Mesothelial cell of epicardium (in vitro differentiated cells): ENCODE measurements at places on chromosomes 11 and 22. TPM values are rescaled to one million over a fixed set of nuclear protein-coding genes. Genes with fewer than 3 reads are reported as not detected.

The RIBC2 gene
- 2.0 to 2.5 TPM (median 2.1 TPM) in 3 replicates for total RNA-seq

The CD3D gene
- not detected in 3 replicates for total RNA-seq

The SCGB1C1 gene
- total RNA-seq: not detected in 3 replicates

The HEPHL1 gene
- not detected in 3 replicates for total RNA-seq

The MPEG1 gene
- total RNA-seq: not detected in 3 replicates

The NPTXR gene
- total RNA-seq: 9.6 to 10.3 TPM (median 10.1 TPM) in 3 replicates

The DEPDC7 gene
- total RNA-seq: 4.7 to 5.2 TPM (median 5.1 TPM) in 3 replicates

DNA sequence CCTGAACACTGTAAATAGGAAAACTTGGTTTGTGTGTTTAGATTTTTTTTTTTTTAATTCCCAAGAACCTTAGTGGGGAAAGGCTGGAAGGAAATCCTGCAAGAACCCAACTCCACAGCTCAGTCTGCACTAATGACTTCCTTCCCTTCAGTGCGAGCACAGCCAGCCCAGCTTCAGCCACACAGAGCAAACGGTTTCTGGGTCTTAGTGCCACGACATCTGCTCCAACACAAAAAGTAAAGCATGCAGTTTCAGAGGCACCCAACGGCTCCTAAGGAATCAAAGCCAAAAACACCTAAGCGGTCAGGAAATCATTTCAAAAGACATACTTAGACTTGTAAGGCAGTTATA, 236.1 kb downstream of the TTC28 start:
- no peaks in the 10 kb centered on the region for H3K27me3 ChIP-seq
- H3K27ac ChIP-seq: peak overlapping the region; percentile 93
- peaks cover 29% of the 10 kb centered on the region for H3K4me1 ChIP-seq
- no peaks in the 10 kb centered on the region for H3K36me3 ChIP-seq

DNA sequence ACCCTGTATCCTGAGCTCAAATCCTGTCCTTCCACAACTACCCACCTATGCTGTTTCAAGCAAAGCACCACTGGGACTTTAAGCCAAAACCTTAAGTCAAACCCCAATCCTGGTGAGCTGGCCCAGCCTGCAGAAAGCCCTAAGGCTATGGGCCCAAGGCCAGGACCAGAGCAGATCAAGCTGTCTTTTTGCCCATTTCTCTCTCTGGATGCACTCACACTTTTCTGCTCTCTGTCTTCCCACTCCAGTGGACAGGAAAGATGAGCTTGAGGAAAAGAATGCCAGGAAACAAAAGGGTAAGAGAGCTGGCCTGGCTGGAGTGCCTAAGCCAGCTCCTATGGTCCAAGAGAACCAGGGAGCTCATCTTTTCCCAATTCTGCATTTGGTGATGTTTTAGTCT, 284.3 kb upstream of the ISX start:
- peaks cover 12% of the 10 kb centered on the region for H3K36me3 ChIP-seq
- no peak overlapping the region for H3K27ac ChIP-seq
- H3K27me3 ChIP-seq: no peaks in the 10 kb centered on the region
- H3K4me3 ChIP-seq: no peak overlapping the region
- no peak for DNase-seq

DNA sequence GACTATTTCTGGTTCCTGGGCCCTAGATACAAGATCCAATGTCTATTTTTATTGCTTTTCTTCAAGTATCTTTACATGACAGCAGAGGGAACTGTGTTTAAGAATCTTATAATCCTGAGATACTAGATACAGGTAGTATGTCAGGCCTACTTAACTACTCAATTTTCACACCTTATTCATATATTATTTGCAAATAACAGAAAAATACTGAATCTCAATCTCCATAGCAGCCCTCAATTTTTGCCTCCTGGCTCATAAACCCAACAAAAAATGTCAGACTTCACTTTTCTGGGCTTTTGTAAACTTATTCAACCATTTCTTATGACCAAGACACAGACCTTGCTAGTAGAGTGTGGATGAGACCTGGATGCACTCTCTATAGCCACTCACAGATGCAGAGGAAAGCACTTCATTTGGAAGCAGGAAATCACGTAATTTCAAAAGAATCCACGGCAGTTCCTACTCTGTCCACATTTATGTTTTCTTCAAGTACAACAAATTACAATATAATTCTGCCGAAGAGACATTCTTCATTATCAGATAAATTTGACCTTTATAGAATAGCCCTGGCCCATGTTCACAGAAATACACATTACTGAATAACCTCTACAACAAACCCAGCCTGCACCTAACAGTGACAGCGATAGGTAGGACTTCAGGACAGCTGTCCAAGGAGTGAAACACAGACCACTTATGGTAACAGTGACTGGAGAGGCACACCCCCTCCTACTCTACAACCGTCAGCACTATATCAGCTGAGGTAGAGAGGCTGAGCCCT, 62.0 kb upstream of the YPEL1 start:
- H3K36me3 ChIP-seq: peaks cover 40% of the 10 kb centered on the region
- no peaks in the 10 kb centered on the region for H3K27me3 ChIP-seq
- no peaks in the 10 kb centered on the region for H3K4me1 ChIP-seq

DNA sequence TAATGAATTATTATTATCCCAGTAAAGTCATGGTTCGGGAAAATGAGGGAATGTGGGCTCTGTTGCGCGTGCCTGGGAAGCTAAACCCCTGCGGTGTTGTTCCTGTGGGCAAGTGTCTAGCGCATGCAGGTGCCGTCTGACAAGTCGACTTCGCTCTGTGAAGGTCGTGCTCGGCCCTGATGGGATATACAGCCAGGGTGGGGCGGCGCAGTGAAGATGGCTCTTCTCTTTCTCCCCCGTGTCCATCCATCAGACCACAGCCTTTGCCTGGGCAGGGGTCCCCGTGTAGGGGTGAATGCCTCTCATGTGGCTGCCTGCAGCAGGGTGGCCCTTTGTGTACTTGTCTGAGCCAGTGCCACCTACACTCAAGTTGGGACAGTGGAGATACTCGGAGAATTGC, 12.8 kb upstream of the TRMU start:
- H3K4me3 ChIP-seq: no peak overlapping the region
- H3K27me3 ChIP-seq: no peaks in the 10 kb centered on the region
- H3K36me3 ChIP-seq: peaks cover 22% of the 10 kb centered on the region
- H3K4me1 ChIP-seq: no peaks in the 10 kb centered on the region
- DNase-seq: no peak

- no peaks in the 10 kb centered on the region for H3K27me3 ChIP-seq
- H3K4me1 ChIP-seq: no peaks in the 10 kb centered on the region
- peaks cover 31% of the 10 kb centered on the region for H3K36me3 ChIP-seq
- H3K4me3 ChIP-seq: no peak overlapping the region
- no peak overlapping the region for H3K27ac ChIP-seq
- no peak for DNase-seq
Measured at GRCh38 chr11:46999217-46999616, 62.7 kb downstream of the CSTPP1 start.

DNA sequence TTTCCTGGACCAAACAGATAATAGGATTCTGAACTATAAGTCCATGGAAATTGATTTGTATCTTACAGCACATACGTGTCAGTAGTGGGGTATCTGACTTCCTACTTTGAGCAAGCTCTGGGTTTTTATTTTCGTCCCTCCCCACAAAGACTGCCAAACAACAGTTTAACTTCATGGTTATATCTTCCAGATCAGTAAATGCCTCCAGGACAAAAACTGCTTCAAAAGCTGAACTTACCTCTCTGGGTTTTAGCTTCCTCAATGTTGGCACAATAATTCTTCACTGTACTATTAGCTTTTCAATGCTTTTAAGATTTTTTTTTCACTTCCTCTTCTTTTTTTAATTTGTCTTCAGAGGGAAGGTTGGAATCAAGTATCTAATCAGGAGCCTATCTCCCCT, 4.2 kb upstream of the DPF2 start:
- H3K27me3 ChIP-seq: no peaks in the 10 kb centered on the region
- H3K27ac ChIP-seq: peak overlapping the region; percentile 79
- H3K4me3 ChIP-seq: no peak overlapping the region

- H3K27ac ChIP-seq: no peak overlapping the region
- DNase-seq: no peak
- peaks cover 10% of the 10 kb centered on the region for H3K4me1 ChIP-seq
- no peaks in the 10 kb centered on the region for H3K27me3 ChIP-seq
- H3K4me3 ChIP-seq: no peak overlapping the region
- no peaks in the 10 kb centered on the region for H3K36me3 ChIP-seq
Measured at GRCh38 chr11:93528252-93528651, 14.9 kb downstream of the SMCO4 start.

DNA sequence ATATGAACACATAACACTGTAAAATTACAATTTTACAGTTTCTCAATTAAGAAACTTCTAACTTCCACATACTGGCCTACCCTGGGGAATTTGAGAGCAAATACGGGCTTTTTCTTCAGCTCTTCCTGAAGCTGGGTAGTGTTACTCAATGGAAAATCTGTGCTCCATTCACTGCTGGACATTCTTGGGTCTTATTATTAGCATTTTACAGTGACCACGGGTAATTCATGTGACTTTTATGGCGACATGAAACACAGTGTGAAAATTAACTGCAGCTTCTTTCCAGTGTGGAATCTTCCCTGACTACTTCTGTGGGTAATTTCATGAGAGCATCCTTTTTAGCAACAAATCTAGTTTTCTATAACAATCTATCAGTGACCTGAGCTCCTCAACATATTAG, 423.7 kb upstream of the ANO5 start:
- H3K27me3 ChIP-seq: peaks cover 2% of the 10 kb centered on the region
- no peak overlapping the region for H3K27ac ChIP-seq
- H3K36me3 ChIP-seq: no peaks in the 10 kb centered on the region
- no peaks in the 10 kb centered on the region for H3K4me1 ChIP-seq

- peaks cover 2% of the 10 kb centered on the region for H3K36me3 ChIP-seq
- no peak for DNase-seq
- peaks cover 21% of the 10 kb centered on the region for H3K4me1 ChIP-seq
- peak overlapping the region; percentile 66 for H3K27ac ChIP-seq
- H3K27me3 ChIP-seq: no peaks in the 10 kb centered on the region
Measured at GRCh38 chr22:41857155-41857859, 24.4 kb downstream of the SREBF2 start.

DNA sequence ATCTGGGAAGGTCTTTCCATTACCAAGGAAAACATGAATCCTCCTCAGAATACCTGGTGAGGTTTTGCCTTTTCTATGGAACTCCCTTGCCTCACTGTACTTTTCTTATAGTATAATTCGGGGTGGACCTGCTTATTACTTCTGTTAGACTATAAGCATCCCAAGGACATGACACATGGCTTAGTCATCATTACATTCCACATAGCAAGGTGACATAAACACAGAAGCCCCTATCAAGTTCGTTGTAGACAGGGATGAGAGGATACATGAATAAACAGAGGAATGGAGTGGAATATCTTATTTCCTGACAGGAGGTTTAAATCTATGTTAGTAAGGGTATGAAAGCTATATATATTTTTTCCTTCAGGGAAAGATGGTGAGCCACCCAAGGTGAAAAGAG, 532.2 kb upstream of the CCDC90B start:
- H3K27ac ChIP-seq: no peak overlapping the region
- no peak overlapping the region for H3K4me3 ChIP-seq
- no peak for DNase-seq
- H3K27me3 ChIP-seq: no peaks in the 10 kb centered on the region
- peaks cover 3% of the 10 kb centered on the region for H3K4me1 ChIP-seq

GRCh38 chr22:48975886-48976285, 851.8 kb downstream of the BRD1 start:
- peaks cover 46% of the 10 kb centered on the region for H3K27me3 ChIP-seq
- no peaks in the 10 kb centered on the region for H3K36me3 ChIP-seq
- H3K27ac ChIP-seq: no peak overlapping the region
- no peak for DNase-seq
- H3K4me1 ChIP-seq: no peaks in the 10 kb centered on the region

DNA sequence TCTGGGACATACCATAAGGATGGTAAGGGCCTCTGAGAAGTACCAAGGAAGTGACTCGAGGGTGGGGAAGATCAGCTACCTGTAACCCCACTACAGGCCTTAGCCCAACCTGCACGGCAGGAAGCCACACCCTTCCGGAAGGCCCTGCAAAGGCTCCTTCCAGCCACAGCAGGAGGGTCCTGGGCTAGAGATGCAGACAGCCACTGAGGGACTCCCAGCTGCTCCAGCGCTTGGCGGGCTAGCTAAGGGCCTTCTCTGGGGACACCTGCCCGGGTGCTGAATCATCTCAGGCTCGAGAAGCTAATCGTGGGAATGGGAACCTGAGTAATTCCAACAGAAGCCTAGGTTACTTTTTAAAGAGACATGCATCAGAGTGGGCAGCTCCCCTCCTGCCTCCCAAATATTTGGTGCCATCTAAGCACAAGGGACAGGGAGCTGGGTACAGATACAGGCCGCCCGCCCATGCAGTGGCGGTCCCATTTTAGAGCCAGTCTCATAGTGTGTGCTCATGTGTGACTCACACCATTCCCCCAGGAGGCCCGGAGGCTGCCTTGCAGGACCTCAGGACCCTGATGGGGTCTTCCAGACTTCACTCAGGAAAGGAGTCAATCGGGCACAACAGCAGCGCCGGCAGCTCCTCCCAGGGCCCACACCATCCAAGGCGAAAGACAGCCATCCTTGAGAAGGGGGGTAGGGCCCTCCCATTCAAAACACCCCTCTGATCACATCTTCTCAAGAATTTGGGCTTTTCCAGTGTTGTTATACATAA, 8.0 kb downstream of the MYH9 start:
- peaks cover 16% of the 10 kb centered on the region for H3K4me1 ChIP-seq
- H3K27me3 ChIP-seq: no peaks in the 10 kb centered on the region
- H3K27ac ChIP-seq: no peak overlapping the region
- DNase-seq: no peak

- DNase-seq: no peak
- H3K4me3 ChIP-seq: peak overlapping the region; percentile 70
- H3K27ac ChIP-seq: peak overlapping the region; percentile 82
Measured at GRCh38 chr22:30290342-30291057, 1.2 kb upstream of the CASTOR1 start.

- no peaks in the 10 kb centered on the region for H3K36me3 ChIP-seq
- no peak for DNase-seq
- no peak overlapping the region for H3K4me3 ChIP-seq
- H3K27me3 ChIP-seq: no peaks in the 10 kb centered on the region
- H3K27ac ChIP-seq: no peak overlapping the region
Measured at GRCh38 chr22:42461511-42461910, 29.3 kb upstream of the NFAM1 start.

- peak overlapping the region; percentile 97 for H3K27ac ChIP-seq
- H3K4me1 ChIP-seq: peaks cover 68% of the 10 kb centered on the region
- H3K36me3 ChIP-seq: no peaks in the 10 kb centered on the region
- H3K4me3 ChIP-seq: peak overlapping the region; percentile 47
- no peaks in the 10 kb centered on the region for H3K27me3 ChIP-seq
- no peak for DNase-seq
Measured at GRCh38 chr11:78350091-78350645, 67.5 kb downstream of the GAB2 start.
